ENCODE measurements at places on chromosomes 12 and 14.

- no peak for DNase-seq
These were observed 173.4 kb upstream of the ATP2B1 start for GRCh38 chr12:89882050-89882449.

- no peak for DNase-seq
These were observed 177.9 kb upstream of the PRMT8 start for GRCh38 chr12:3313066-3313465.

DNA sequence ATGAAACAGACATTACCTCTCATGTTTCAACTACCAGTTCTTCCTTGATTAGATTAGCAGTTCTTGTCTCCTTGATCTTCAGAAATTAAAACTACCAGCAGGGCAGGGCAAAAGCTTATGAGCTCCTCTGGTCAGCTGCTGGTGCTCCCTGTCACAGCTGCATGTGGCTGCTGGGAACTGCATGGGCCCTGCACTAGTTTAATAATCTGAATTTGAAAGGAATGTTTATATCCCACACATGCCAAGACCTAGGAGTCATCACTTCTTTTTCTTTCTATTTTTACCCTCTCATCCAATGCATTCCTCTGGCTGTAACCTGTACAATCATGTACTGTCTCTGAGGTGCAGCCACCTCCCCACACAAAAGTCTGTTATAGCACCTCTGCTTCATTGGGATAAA is 73.9 kb downstream of the ARMH4 start:
- no peak for DNase-seq

DNA sequence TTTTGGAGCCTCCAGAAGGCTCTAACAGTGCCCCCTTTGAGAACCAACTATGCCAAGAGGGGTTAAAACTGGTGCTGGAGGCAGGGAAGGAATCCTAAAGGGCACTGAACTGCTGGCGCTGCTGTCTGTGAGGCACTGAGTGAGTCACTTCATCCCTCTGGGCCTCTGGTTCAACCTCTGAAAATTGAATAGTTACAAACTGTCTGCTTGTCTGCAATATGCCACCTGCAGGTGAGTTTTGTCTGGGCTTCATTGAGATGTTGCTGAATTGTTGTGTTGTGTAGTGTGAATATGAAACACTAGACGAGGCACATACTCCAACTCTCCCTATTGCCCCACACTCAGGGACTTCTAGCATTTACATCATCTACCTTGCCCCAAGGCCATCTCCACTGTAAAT is 68.0 kb downstream of the GRIN2B start:
- no peak for DNase-seq

DNA sequence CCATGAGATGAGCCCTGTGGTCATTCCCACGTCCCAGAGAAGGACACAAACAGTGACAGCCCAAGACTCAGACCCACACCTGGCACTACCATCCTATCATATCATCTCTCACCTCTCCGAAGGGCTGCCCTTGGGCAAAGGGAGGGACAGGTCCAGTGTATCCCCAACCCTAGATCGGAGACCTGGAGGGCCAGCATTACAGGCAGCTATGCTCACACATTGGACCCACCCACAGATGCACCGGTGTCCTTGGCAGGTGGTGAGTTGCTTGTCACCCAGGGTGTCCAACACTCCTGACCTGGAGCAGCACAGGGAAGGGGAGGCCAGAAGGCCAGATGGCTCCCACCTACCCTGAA is 117.4 kb downstream of the DICER1 start:
- no peak for DNase-seq

GRCh38 chr14:92135269-92135668 is 13.5 kb downstream of the CPSF2 start:
- DNase-seq: peak; percentile 28

GRCh38 chr12:47078733-47079467 is 521 bp upstream of the PCED1B start:
- no peak for DNase-seq

DNA sequence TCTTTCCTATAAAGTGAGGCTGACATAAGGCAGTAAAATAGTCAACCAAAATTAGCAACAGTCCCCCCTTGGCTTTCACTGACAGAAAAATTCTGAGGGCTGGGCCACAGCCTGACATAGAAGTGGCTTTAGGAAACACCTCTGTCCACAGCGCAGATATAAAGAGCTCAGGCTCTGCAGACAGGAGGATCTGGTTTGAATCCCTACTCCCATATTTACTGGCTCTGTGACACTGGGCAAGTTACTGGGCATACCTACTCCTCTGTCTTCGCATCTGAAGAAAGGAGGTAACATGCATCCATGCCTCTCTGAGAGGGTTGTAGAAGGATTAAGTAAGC is 95.3 kb downstream of the STXBP6 start:
- DNase-seq: peak; percentile 78

GRCh38 chr14:93120517-93120916 is 4.8 kb upstream of the ITPK1 start:
- no peak for DNase-seq

- no peak for DNase-seq
These were observed 21.0 kb downstream of the WIF1 start for GRCh38 chr12:65100140-65100539.

GRCh38 chr14:59028476-59029202 is 159.8 kb upstream of the DAAM1 start:
- peak; percentile 95 for DNase-seq

GRCh38 chr14:49940808-49941421 is 48.0 kb downstream of the ARF6 start:
- peak; percentile 50 for DNase-seq

DNA sequence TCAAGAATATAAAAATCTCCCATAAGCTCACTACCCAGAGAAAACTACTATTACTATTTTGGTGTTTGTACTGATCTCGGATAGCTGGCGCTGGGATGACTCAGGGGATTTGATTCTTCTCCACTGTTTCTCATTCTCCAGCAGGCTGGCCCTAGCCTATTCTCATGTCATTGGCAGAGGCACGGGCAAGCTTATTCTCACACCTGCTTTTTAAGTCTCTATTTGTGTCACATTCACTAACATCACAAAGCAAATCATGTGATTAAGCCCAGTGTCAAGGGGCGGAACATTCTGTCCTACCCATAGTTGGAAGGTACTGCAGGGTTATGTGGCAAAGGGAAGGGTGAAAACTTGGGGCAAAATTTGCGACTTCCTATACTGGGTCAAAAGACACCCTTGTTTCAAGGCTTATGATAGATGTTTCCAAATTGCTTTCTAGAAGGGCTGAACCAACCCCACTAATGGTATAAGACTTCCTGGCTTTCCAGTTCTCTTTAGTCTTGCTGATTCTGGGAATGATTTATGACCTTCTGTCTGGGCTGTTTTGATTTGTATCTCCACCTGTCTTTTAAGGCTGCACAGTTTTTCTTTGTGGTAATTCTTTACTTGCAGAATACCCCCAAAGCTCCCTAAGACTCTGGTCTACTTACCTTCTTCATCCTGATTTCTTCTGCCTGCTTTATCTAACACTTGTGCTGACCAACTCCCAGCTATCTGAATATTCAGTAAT is 406.4 kb downstream of the NRXN3 start:
- no peak for DNase-seq

GRCh38 chr12:56521209-56521589 is 421 bp upstream of the RBMS2 start:
- peak; percentile 47 for DNase-seq

- no peak for DNase-seq
These were observed 185.5 kb downstream of the ETV6 start for GRCh38 chr12:11834931-11835330.

DNA sequence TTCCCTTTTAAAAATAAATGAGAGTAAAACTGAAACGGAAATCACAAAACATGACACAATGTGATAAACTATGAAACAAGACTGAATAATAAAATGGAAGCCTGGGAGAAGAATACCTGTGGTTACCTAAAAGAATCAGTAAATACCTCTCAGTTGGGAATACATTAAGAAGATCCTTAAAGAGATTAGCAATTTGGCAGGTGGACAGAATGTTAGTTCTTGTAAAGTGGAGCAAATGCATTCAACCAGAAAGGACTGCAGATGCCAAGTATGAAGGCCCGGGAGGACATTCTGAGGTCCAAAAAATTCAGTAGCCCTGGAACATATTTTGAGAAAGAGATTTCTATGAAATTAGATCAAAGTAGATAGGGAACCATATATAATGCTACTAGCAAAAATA is 861.3 kb upstream of the SEL1L start:
- no peak for DNase-seq

GRCh38 chr12:15732341-15733061 is 56.7 kb downstream of the EPS8 start:
- no peak for DNase-seq

DNA sequence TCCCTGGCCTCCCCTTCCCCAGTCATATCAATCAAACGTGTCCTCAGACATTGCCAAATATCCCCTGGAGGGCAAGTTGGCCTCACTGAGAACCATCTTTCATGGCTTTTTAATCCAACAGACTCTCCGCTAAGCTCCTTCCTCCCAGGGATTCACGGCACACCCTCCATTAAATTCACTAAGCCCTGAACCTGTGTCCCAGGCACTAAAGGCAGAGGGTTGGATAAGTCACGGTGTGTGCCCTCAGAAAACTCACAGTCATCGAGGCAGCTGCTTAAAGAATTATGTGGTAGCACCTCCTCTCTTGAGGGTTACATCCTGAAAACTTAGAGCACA is 167.1 kb downstream of the PIWIL1 start:
- DNase-seq: no peak

DNA sequence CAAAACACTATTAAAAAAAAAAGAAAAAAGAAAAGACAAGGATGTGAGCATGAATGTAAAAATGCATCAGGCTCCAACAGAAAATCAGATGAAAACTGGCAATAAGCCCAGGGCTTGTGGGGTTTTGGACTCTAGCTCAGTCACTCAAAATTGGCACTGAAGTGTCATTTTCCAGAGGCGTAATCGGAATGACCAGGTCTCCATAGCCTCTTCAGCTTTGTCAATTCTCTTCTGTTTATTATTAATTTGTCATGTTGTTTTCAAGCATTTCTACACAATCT is 137.2 kb upstream of the TRHDE start:
- no peak for DNase-seq

DNA sequence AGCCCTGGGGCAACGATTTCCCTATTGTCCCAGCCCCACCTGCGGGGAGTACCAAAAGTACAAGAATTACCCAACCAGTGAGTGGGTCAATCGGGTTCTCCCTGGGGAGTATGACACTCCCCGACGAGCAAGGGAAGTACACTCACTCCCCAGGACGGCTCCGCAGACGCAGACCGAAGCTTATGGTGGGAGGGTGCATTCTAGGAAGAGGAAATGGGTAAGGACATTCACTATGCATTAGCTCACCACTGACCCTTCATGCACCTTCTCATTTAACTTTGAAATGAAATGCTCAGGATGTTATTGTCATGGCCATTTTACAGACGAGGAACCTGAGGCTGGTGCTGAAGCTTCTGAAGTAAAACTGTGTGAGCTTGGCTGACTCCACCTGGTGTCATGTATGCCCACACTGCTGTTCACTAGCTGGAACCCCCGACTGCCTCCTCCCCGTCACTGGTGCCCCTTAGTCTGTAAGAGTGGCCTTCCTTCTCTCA is 45.8 kb upstream of the TMED10 start:
- DNase-seq: no peak

GRCh38 chr12:54631551-54631950 is 3.1 kb downstream of the LACRT start:
- DNase-seq: no peak

DNA sequence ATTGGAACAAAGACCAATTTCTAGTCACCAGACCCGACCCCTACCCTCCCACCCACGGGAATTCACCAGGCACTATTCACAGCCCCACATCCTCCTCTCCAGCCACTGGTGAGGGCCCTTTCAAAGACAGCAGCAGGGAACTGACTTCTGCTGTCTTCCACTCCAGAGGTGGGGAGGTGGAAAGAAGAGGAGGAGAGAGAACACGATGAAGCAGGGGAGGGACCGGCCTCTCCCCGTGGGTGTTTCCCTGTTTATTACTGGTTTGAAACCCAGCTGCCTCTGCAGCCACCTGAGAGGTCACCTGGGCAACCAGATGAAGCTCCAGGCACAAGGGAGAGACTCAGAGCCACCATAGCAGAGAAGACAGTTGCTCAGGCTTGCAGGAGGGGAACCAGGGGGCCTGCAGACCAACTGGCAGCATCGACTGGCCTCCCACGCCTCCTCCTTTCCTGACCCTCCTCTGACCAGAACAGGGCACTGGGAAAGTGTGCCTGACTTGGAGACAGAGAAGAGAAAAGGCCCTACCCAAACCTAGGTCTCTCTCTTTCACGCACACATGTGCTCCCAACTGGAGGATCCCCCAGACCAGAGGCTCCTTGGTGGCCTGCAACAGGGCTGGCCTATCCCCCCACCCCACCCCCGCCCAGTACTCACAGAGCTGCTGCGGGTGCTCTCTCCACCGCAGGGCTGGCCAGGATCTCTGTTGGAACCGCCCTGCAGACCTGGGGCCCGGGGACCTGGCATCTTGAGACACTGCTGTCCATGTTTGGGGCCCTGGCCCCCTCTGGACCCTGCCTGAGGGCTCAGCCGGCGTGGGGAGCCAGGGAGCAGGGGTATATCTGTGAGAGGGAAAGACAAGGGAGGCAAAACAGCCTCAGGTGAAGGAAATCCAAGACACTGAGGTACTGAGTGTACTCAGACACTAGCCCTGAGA is 22.8 kb downstream of the ANO2 start:
- peak; percentile 48 for DNase-seq
